ENCODE measurements at places on chromosomes 1 and 21. TPM values are rescaled to one million over a fixed set of nuclear protein-coding genes. Genes with fewer than 3 reads are reported as not detected.

DNA sequence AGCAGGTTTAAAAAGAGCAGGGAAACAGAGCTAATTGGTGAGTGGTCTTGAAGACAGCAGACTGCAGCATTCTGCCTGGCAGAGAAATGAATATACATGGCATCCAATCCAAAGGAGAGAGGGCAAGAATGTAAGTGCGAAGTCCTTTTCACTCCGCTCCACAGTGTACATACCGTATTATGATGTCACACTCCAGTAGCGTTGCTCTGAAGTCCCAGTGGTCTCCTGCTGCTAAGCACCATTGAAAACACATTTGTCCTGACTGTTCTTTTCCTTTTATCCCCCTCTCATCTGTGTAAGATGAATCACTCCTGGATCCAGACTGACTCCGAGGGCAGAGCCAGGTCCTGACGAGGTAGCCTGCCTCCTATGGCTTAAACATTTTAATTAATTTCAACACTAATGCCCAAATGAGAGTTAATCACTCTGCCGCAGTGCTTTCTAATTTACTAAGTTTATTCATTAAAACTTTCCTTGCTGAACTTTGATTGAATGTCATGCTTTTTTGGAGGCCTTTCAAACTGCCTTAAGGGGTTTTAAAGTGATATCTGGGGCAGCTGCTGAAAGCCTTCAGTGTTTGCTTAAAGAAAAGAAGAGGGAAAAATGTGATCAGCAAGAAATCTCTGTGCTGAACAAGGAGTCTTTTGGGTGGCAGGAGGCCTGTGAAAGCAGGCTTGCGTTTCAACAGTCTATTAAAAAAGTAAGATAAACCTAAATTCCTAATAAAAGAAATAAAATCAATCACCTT lies 227.2 kb downstream of the ATG4C start:
- H3K4me1 ChIP-seq, result no peaks in the 10 kb centered on the region
- H3K36me3 ChIP-seq, result no peaks in the 10 kb centered on the region
- no peak for DNase-seq
- no peak overlapping the region for H3K27ac ChIP-seq
- no peak overlapping the region for H3K4me3 ChIP-seq
- no peaks in the 10 kb centered on the region for H3K27me3 ChIP-seq

GRCh38 chr21:37253991-37254390 lies 13.1 kb downstream of the VPS26C start:
- no peak for DNase-seq
- H3K36me3 ChIP-seq, result no peaks in the 10 kb centered on the region
- no peak overlapping the region for H3K27ac ChIP-seq
- no peaks in the 10 kb centered on the region for H3K4me1 ChIP-seq
- H3K27me3 ChIP-seq, result no peaks in the 10 kb centered on the region

Gene GDAP2
- total RNA-seq, result 24.3 TPM

- DNase-seq, result no peak
- H3K27me3 ChIP-seq, result no peaks in the 10 kb centered on the region
- H3K4me3 ChIP-seq, result no peak overlapping the region
- no peaks in the 10 kb centered on the region for H3K36me3 ChIP-seq
Measured at GRCh38 chr21:28227881-28228635, 764.6 kb downstream of the LTN1 start.

- no peak for DNase-seq
- H3K36me3 ChIP-seq, result no peaks in the 10 kb centered on the region
- no peaks in the 10 kb centered on the region for H3K4me1 ChIP-seq
- no peaks in the 10 kb centered on the region for H3K27me3 ChIP-seq
Measured at GRCh38 chr1:214573386-214574318, 22.2 kb upstream of the PTPN14 start.

DNA sequence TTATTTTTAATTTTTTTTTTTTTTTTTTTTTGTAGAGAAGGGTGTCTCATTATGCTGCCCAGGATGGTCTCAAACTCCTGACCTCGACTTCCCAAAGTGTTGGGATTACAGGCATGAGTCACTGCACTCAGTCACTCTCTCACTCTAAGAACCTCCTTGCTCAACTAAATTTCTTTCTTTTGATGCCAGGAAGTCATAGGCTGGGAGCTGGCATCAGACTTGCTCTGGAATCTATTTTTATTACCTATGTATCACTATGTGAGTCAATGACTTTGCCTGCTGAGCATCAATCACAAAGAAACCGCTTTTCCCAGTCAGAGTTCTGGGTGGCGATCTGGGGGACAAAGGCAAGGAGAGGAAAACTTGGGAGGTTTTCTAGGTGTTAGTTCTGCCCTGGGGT lies 35.5 kb upstream of the PARP1 start:
- H3K4me3 ChIP-seq, result no peak overlapping the region
- no peaks in the 10 kb centered on the region for H3K36me3 ChIP-seq
- no peaks in the 10 kb centered on the region for H3K27me3 ChIP-seq
- H3K27ac ChIP-seq, result no peak overlapping the region
- H3K4me1 ChIP-seq, result no peaks in the 10 kb centered on the region

GRCh38 chr1:204320382-204320804 lies 39.3 kb downstream of the PLEKHA6 start:
- no peaks in the 10 kb centered on the region for H3K36me3 ChIP-seq
- no peak overlapping the region for H3K27ac ChIP-seq
- H3K27me3 ChIP-seq, result no peaks in the 10 kb centered on the region
- no peak overlapping the region for H3K4me3 ChIP-seq
- no peaks in the 10 kb centered on the region for H3K4me1 ChIP-seq

- H3K27me3 ChIP-seq, result no peaks in the 10 kb centered on the region
- no peaks in the 10 kb centered on the region for H3K4me1 ChIP-seq
- peak overlapping the region; percentile 41 for H3K27ac ChIP-seq
- no peak overlapping the region for H3K4me3 ChIP-seq
- no peak for DNase-seq
Measured at GRCh38 chr1:29416267-29417146, 180.2 kb downstream of the PTPRU start.
